Stimulated activated CD8-positive, alpha-beta memory T cell treated with anti-CD3 and anti-CD28 coated beads, Interleukin-4, amount 100 ng/mL, for 1 hour (primary cell): ENCODE measurements at places on chromosomes 7 and 10.

DNA sequence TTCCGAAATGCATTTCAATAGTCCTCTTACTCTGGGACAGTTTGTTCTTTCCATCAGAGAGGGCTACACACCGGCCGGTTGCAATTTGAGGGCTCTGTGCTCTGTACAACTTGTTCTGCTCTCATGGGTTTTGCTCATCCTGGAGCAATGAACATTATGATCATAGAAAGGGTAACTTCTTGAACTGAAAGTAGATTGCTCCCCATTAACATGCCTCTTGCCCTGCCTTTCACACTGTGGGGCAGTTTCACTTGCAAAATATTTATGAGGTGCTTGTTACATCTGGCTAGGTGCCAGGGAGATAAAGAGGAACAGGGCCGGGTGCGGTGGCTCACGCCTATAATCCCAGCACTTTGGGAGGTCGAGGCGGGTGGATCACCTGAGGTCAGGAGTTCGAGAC lies 97.3 kb upstream of the MPP7 start:
- DNase-seq, result no peak

GRCh38 chr7:143049362-143049761 lies 2.8 kb upstream of the OR6V1 start:
- no peak for DNase-seq

DNA sequence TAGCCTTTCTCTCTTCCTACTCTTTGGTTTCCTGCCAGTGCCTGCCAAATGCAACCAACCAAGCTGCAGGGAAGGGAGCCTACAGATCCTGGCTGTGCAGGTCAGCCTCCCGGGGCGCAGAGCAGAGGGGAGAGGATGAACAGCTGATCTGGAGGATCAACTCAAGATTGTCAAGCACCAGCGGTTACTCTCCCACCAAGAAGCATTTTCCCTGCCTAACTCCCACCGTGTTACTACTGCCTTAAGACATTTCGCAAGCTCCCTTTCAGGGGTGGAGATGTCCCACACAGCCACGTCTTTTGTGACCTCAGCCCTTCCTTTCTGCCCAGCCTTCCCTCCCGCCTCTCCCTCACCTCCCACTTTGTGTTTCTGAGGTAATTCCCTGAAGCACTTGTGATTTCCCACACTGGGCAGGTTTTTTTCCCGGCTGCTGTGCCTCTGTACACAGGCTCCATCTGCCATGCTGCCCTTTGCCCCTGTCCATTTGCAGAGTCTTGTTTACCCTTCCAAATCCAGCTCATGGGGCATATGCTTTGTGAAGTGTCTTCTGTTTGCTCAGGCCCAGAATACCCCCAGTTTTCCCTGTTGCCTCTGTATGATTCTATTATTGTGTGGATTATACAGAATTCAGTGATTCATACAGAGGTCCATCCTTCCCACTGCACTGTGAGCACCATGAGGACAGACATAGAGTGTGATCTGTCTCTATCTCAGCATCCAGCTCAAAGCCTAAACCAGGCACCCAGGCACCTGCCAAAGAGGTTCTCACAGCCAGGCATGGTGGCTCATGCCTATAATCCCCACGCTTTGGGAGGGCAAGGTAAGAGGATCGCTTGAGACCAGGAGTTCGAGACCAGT lies 40.9 kb upstream of the PAPSS2 start:
- no peak for DNase-seq

- DNase-seq, result no peak
Measured at GRCh38 chr7:35512716-35513115, 182.2 kb downstream of the HERPUD2 start.

- no peak for DNase-seq
Measured at GRCh38 chr10:73959484-73960243, 38.3 kb upstream of the VCL start.

GRCh38 chr10:120632047-120632446 lies 175.0 kb downstream of the PLPP4 start:
- no peak for DNase-seq

DNA sequence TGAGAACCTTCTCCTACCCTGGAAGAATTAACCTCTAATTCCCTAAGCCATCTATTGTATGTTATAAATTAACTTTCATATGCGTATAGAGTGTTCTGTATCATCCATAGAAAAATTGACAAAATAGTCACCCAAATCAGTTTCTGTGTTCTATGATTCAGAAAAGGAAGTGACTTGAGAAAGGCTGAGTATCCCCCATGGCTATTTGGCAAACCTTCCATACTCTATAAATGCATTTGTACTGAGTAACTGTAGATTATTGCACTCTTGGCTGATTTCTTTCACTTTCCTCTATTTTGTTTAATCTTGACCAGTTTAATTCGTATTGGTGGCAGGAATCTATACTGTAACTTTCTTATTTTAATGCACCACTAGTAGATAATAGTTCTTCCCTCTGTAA lies 182.2 kb downstream of the HTR7 start:
- no peak for DNase-seq

- DNase-seq, result no peak
Measured at GRCh38 chr7:132349075-132349474, 227.2 kb downstream of the PLXNA4 start.

- no peak for DNase-seq
Measured at GRCh38 chr7:102255501-102255900, 31.2 kb upstream of the SH2B2 start.

DNA sequence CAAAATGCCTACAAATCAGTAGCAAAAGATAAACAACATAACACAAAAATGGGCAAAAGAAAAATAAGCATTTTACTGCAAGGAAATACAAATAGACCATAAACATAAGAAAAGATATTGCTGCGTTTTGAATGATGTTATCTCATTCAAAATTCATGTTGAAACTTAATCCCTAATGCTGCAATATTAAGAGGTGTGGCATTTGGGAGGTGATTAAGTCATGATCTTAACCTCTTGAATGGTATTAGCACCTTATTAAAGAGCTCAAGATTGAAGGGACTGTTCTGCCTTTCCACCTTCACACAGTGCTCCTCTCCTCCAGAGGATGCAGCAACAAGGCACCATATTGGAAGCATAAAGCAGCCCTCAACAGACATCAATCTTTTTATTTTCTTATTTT lies 12.4 kb upstream of the TNKS2 start:
- DNase-seq, result no peak

DNA sequence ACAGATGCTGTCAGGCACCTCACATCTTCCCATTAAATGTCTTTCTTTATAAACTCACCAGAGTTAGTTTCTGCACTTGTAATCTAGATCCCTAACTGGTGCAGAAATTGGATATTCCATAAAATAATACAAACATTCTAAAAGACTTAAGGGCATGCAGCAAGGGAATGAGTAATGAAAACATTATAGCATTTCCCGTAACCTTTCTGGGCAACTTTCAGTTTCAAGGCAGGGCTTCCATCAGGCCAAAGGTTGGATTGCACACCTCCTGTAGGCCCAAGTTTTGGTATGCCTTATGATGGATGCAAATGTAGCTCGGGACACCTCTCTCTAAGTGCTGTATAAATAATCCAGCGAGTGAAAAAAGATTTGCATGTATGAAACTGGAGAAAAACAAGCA lies 129.9 kb upstream of the LYZL2 start:
- DNase-seq, result no peak

DNA sequence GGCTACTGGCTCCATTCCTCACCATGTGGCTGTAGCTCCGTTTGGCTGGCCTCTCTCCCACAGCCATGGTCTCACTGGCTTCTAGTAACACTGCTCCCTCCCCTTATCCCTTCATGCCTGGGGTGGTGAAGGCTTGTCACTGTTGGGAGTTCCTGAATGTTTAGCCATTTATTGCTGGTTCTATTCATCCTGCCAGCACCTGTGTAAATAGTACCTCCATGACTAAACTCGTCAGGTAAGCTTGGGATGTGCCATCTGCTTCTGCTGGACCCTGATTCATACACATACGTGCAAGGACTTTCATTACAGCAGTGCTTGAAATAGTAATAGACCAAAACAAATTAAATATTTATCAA lies 61.6 kb downstream of the CCDC71L start:
- no peak for DNase-seq

GRCh38 chr7:104784686-104785085 lies 229.3 kb upstream of the KMT2E start:
- DNase-seq, result no peak
